ENCODE measurements at places on chromosomes 3 and 15.
A peak's percentile ranks its signal among the peaks of the same experiment; 100 is the strongest.

DNA sequence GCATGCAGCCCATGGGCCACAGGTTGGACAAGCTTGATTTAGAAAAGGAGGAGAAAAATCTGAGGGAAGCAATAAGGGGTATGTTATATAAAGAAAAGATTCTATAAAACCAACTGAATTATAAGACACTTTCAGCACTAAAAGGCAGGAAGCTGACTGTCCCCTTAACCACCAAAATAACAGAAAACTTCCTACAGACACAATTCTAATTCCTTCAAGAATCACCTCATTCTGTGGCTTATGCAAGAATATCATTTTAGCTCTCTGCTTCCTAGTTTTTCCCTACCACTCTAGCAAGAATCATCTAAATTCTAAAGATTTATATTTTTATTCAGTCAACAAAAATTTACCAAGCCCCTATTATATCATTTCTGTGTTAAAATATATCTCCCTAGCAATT, 6.3 kb downstream of the STAG1 start:
- DNase-seq: no peak

DNA sequence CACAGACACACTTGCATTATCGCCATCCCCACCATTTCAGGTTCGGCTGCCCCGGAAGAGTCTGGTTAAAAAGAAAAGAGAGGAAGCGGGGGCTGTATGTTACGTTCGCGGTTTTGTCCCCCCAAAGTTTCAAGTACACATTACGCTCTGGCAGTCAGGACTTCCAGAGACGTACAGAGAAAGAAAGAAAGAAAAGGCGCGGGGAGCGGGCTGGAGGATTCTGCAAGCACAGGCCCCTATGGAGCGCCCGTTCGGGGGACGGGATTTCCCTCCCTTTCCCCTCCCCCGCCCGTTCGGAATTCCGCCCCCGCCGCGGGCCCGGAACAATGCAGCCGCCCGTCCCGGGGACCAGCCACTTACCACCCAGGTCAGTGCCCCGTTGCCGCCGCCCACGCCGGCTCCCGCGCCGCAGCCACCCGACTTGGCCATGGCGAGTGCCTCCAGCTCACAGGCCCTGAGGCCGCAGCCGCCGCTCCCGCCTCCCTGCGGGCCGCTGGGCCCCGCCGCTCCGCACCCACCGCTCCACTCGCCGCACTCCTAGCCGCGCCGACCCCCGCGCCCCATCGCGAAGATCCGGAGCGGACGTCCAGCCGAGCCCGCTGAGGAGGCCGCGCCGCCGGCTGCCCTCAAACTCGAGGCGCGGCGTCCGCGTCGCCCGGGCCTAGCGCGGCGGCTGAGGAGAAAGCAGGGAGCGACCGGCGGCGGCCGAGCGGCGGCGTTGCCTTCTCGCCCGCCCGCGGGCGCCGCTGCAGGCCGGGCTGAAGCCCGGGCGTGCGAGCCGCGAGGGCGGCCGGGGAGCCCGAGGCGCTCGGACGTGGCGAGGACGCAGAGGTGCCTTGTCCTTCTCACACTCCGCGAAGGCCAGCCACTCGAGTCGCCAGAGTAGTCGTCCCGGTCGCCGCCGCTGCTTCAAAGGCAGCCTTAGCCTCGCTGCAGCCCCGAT, 567 bp downstream of the TOP2B start:
- peak; percentile 34 for DNase-seq

DNA sequence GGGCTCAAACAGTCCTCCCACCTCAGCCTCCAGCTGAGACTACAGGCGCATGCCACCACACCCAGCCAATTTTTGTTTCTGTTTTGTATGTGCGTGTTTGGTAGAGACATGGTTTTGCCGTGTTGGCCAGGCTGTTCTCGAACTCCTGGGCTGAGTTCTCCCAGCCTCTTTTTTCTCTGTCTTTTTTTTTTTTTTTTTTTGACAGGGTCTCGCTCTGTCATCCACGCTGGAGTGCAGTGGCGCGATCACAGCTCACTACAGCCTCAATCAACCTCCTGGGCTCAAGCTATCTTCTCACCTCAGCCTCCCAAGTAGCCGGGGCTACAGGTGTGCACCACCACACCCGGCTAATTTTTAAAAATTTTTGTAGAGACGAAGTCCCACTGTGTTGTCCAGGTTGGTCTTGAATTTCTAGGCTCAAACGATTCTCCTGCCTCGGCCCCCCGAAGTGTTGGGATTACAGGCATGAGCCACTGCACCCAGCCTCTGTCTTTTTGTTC, 867 bp upstream of the DCAF1 start:
- no peak for DNase-seq

- DNase-seq: no peak
These were observed 341.0 kb upstream of the UBE2E2 start for GRCh38 chr3:22862111-22862510.

DNA sequence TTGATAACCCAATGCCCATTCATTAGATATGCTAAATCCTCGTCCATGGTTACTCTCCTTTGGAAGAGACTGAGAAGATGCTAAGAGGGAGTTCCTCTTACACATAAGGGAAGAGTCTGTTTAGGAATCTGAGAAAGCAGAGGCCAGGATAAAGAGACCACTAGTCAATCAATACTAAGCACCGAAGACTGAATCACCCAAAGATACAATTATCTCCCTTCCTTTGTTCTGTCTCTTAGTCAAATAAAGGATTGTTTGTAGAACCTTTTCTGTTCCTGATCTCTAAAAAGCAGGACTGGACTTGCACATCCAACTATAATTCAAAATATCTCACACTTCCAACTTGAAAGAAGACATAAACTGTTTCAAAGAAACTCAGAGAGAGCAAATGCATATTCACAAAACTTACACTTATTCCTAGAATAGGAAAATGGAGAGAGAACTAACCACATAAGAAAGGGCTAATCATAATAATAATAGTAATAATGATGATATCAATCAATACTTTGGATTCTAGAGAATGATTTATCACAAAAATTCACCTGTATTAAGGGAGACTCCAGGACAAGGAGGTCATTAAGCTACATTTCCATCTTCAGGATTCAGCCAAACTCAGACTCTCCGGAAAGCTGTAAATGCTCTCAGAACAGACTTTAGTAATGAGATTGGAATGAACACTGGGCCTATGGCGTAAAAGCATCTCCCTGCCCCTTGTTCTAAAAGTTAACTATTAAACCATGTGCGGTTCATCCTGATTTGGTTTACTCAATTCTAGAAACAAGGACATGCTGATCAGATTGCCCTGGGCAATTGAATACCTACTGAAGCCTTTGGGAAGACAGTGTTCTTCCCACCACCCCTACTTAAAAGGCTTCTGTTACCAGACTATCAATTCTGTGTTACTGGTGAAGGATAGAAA, 401.5 kb downstream of the ZBTB20 start:
- DNase-seq: no peak

DNA sequence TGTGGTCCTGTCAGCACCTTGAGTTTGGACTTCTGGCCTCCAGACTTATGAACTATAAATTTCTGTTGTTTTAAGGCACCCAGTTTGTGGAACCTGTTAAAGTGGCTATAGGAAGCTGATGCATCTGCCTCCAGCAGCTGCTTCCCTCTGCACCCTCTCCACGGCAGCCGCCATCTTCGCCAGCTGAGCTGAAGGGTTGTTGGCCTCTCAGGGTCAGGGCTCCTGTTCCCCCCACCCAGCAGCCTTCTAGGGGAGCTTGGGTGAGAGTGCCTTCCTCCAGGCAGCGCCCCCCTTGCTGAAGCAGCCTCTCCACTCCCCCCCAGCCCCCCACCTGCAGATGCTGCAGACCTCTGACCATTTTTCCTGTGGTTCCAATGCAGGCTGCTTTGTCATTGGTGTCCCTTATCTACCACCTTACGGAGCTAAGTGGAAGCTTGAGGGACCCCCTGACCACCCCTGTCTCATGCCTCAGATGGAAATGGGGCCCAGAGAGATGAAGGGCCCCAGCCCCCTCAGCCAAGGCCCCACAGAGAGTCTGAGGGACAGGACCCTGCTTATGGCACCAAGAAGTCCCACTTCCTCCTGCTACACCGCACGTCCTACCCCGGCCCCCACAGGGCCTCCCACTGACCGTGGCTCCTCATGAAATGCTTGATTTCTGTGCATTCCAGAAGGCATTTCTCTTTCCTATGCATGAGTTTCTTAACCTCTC, 61.4 kb upstream of the TLE3 start:
- DNase-seq: peak; percentile 69

- peak; percentile 92 for DNase-seq
These were observed 34.5 kb upstream of the CHST2 start for GRCh38 chr3:143084856-143085731.

DNA sequence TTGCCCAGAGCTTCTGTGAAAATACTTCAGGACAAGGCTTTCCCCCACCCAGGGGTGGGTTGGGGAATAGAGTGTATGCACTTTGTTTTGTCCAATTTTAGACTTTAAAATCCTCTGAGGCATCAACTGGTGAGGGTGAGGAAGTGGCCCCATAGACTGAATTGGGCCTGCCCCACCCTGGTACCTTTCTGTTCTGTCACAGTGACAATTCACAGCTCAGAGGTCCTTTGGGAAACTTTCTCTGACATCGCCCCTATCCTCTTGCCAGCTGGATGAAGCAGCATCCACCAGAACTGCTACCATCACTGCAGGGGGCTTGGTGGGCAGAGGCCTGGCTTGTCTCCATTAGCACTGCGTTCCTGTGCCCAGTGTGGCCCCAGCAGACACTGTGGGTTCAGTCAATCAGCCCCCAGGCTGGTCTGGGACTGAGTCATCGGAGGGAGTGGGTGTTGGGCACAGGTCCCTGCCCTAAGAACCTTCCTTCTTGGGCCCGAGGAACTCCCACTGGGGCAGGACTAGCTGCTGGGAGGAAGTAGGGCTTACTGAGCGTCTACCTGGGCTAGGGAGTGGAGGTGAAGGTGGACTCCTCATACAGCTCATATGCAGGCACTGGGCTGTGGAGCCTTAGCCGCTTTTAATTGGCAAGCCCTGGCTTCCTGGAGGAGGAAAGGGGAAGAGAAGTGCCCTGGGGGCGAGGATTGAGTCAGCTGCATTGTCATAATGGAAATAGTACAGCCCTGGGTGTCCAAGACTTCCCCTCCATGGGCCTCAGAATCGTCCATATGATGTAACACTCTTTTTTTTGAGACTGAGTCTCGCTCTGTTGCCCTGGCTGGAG, 1.5 kb upstream of the PPM1M start:
- peak; percentile 43 for DNase-seq

DNA sequence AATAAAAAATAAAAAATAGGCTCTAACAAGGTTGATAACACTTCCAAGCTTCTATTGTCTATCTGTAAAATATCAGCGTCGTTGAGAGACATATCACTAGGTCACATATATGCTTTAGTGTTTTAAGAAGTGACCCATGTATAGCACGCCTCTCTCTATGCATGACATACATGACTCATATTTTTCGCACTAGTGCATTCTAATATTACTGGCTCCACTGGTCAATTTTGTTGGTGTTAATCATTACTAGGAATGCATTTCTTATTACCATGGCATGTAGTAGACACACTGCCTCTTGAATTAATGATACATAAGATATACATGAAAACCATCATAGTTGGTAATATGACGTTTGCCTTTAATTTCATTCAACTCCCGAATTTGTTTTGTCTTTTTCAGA, 203.1 kb downstream of the CHL1 start:
- DNase-seq: no peak

DNA sequence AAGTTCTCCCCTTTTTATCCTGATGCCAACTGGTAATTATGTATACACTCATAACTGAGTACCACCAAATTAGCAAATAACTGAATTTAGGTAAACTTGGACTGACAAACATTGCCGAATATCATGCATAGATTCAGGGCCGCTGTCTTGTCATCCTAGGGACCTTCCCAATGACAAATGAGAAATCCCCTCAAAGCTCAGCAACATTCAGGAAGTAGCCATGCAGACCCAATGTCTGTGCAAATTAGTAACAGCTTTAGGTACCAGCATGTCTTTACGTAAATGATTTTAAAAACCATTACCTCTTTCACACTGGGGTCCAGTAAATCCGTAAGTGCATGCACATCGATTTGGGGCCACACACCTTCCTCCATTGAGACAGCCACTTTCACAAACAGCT, 49.5 kb downstream of the FBN1 start:
- no peak for DNase-seq

DNA sequence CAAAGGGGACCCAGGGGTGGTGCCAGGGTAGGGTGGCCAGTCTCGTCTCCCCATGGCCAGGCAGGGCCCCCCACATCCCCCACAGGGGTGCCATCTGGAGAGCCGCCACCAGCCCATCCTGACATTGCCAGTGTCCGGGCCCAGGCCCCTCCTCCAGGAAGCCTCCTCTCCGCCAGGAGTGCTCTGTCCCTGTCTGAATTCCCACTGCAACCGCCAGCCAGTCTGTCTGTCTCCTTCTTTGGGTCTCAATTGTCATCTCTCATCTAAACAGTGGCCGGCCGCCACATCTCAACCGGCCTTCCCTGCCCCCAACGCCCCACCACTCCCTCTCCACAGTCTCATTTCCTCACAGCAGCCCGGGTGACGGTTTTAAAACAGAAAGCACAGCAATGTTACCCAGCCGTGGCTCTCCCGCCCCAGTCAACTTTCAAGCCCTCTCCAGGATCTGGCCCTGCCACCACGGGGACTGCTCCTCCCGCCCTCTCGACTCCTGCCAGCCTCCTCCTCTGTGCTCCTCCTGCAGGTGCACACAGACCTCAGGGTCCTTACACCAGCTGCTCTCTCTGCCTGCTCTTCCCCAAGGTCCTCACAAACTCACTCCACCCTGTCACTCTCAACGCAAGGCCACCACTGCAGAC, 57.0 kb downstream of the IQSEC1 start:
- peak; percentile 48 for DNase-seq

DNA sequence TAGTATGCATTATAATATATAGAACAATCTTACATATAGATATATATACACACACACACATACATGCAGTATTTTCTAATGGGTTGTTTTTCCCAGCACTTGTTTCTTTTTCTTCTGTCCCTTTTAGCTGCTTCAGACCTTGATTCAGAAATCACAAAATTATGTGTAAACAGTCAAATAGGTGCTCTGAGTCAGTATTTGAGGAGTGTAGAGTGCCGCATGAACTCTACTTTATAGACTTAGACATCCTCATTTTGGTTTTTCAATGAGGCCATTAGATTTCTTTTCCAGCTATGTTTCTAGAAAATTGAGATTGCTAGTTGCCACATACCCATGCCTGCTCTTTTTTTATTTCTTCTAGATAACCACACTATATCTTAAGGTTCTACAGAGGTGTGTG, 58.2 kb downstream of the HHLA2 start:
- no peak for DNase-seq

- peak; percentile 23 for DNase-seq
These were observed 570 bp downstream of the APH1B start for GRCh38 chr15:63277893-63278456.

GRCh38 chr3:38828681-38829080, 12.7 kb upstream of the SCN10A start:
- DNase-seq: no peak

DNA sequence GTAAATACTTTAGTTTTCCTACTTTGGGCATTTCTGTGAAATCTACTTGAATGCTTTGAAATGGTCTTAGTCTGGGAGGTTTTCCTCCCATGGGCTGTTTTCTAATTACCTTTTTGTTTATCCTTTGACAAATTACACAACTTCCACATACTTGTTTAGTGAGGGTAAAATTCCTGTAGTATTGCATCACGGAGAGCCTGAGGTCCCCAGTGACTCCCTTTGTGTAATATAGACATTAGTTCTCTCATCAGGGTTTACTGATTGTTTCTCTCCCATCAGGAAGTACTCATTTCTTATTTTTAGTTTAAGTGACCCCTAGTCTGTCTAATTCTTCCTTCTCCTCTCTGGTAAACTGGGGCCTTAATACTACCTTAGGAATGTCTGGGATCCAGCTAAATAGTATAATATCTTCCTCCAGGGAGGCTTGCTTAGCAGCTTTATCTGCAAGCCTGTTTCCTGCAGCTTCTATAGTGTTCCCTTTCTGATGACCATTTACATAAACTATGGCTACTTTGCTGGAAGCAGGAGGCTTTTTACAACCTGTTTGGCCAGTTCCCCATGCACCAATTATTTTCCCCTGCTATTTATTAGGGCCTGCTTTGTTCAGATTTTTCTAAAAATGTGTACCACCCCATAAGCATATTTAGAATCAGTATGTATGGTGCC, 87.2 kb upstream of the XCR1 start:
- DNase-seq: no peak
